Nephron progenitor cell (in vitro differentiated cells): ENCODE measurements at places on chromosomes 11 and 22.

GRCh38 chr11:59025097-59025496, 61.0 kb upstream of the GLYATL1B start:
- DNase-seq, result no peak

GRCh38 chr11:113134626-113135025, 173.4 kb downstream of the NCAM1 start:
- no peak for DNase-seq

GRCh38 chr11:109960831-109961230, 132.4 kb upstream of the ZC3H12C start:
- no peak for DNase-seq

DNA sequence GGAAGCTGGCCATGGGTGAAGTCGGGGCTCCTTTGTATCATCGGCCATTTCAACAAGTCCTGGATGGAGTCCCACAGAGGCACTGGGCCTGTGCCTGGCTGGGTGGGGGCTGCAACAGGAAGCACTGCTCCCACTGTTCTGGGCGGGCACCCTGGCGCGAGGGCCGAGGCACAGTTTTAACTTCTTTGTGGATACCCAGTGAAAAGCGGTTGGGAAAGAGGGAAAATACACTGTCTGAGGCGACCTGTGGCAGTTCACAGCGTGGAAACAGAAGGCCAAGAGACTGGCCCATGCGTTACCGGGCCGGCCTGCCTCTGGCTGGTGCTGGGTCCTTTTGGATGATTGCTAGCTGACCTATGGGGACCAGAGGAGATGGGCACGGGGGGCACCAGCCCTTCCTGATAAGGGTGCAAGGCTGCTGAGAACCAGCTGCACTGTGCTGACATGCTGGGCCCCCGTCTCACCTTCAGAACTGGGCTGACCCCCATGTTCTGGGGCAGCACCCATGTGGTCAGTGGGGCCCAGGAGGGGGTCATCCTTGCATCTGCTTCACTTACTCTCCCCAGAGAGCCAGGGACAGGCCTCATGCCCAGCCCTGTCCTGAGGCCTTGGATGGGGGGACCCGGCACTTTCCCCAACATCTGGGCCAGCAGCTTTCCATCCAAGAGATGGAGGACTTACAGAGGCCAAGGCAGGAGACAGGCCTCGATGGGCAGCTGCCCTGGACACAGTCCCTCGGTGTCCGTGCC, 4.2 kb downstream of the OVOL1 start:
- DNase-seq, result no peak

GRCh38 chr11:71156301-71156700, 96.1 kb downstream of the SHANK2 start:
- DNase-seq, result no peak

DNA sequence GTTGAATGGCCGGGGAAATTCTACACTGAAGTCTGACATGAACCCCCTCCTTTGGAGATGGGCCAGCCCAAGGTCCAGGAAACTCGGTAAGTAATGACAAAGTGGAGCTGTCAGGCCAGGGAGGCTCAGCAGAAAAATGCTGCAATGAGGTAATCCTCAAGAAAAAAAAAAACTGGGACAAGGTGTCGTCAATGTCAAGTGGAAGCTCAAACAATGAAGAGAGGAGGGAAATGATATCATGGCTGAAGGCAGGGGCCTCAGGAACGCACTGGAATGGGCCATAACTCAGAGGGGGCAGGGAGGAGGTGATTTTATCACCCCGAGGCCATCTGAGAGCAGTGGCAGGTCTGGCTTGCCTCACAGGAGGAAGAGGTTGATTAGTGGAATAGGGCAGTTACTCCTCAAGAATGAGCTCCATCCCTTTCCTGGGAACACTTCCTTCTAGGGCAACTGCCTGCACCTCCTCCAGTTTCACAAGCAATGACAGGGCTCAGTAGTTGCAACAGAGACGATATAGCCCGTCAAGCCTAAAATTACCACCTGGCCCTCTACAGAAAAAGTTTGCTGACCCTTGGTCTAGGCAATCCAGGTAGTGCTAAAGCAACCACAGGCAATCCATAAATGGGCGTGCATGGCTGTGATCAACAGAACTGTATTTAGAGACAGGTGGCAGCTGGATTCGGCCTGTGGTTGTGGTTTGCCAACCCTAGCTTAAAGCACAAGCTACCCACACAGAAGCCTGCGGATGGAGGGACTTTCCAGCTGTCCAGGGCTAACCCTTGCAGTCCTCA, 65.2 kb downstream of the FBXO7 start:
- DNase-seq, result no peak

DNA sequence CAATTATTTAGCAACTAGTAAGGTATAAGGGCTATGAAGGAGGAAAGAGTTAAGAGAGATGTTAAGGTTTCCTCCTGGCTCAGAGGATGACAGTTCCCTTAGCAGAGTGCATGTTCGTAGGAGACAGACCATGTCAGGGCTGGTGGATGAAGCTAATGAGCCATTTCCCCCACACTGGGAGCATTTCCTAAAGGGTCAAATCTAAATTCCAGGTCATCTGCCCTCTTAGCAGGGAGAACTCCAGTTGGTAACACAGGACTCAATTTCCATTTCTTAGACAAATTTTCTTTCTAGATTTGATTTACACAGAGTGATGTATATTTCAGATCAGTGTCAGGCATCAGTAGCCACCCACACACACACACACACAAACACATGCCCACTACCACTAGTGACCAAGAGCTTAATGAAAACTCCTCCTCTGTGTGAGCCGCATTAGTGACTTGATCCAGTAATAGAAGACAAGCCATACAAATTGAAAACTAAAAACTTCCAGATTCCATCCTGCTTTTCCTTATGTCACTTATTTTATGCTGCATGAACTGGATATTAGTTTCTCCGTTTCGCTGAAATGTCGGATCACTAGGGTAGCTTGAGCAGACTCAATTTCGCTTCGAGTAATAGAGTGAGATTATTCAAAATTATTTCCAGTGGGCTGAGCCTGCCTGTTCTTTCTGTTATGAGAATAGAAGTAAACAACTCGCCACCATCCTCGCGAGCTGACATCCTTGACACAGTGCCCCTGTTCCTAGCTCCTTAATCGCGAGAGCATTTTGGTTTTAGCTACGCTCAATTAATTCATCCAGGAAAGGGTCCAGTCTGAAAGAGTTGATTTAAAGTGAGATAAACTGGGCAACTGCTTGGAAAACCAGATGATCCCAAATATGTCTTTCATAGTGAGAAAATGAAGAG, 582.6 kb downstream of the SOX6 start:
- no peak for DNase-seq

DNA sequence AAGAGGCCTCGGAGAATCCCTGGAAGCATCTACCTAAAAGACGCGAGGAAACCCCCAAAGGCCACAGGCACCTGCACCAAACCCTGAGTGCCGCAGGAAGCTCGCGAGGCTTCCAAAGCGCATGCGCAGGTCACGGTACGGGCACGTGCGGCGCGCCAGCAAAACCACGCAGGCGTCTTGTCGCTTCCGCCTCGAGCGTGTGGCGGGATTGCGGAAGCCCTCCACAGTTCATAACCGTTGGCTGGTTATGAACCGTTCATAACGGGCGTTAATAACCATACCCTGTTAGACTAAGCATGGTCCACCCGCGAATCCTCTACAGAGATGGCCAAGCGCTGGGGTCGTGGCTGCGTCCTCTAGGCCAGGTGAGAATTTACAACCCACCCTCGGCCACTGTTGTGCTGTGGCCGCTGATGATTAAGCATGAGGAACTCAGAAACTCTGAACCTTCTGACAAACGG, 46.4 kb downstream of the MORC2 start:
- DNase-seq, result no peak

GRCh38 chr22:36775586-36775963, 344 bp downstream of the IFT27 start:
- DNase-seq, result peak; percentile 53

DNA sequence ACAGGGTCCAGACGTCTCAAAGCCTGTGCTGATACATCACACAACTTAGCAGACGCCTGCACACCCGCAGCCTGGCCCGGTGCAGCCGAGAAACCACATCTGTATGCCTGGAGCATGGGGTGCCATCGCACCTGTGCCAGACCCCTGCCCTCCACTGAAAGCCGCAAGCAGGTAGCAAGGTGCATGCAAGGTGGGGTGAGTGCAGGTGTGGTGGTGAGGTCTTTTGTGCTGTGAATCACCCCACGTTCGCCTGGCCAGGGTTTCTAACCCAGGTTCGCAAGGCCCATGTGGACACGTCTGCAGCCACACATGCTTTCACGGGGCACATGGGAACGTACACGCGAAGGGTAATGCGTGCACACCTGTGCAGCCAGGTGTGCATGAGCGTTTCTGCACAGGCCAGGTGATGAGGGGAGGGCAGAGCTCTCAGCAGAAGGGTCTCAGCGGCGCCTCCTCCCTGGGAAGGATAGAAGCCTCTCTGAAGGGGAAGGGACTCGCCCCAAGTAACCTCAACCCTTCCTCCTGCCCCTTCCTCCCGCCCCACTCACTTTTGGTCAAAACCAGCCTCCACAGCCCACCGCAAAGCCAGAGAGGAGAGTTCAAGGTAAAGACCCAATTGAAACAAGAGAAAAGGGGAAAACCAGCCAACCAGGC, 19.5 kb downstream of the CBX7 start:
- DNase-seq, result no peak

GRCh38 chr22:50656122-50657070, 16.2 kb upstream of the SHANK3 start:
- DNase-seq, result no peak

- DNase-seq, result peak; percentile 43
These were observed 561 bp downstream of the PGM2L1 start for GRCh38 chr11:74397501-74398243.

DNA sequence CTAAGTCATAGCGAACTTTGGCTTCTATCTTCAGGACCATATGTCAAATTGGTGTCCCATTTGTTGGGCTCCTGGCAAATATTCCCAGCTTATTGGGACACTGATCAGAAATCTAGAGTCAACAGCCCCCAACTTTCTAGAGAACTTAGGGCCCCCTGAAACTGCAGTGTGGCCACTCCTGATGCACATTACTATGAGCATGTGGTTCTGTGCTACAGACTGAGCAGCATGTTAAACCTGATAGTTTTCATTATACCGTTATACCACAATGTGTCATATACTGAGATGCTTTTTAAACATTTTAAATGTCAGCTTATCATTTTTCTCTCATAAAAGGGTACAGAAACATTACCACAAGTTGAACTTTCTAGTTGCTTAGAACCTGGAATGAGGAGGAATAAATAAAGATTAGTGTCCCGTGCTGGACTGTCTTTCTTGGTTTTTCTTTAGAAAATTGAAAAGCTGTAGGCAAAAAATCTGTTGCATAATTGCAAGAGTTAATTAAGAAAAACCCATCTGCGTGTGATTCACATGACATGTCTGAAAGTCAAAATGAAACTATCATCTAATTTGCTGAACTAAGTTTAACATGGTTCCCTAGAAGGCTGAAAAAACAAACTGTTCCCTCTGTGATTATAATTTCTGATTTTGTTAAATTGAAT, 16.4 kb upstream of the CTSC start:
- no peak for DNase-seq

- DNase-seq, result no peak
These were observed 75.5 kb downstream of the PACSIN2 start for GRCh38 chr22:42939451-42939881.

- DNase-seq, result peak; percentile 40
These were observed 106.8 kb downstream of the ABTB2 start for GRCh38 chr11:34250732-34251588.

DNA sequence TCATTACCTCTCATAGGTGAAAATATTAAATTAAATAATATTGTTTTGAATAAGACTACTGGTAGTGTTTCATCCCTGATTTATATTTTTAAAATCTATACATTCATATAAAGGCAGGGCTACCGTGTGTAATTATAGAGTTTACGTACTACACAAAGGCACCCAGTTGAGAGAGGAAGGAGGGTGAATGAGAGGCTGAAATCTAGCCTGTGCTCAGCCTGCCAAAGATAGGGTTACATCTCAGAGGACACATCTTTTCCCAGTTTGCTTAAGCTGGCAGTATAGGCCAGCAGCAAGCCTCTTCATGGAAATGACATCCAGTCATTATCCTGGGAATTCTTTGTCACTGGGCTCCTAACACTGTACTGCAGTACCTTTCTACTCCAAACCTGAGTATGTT, 7.5 kb upstream of the B3GNT6 start:
- no peak for DNase-seq

DNA sequence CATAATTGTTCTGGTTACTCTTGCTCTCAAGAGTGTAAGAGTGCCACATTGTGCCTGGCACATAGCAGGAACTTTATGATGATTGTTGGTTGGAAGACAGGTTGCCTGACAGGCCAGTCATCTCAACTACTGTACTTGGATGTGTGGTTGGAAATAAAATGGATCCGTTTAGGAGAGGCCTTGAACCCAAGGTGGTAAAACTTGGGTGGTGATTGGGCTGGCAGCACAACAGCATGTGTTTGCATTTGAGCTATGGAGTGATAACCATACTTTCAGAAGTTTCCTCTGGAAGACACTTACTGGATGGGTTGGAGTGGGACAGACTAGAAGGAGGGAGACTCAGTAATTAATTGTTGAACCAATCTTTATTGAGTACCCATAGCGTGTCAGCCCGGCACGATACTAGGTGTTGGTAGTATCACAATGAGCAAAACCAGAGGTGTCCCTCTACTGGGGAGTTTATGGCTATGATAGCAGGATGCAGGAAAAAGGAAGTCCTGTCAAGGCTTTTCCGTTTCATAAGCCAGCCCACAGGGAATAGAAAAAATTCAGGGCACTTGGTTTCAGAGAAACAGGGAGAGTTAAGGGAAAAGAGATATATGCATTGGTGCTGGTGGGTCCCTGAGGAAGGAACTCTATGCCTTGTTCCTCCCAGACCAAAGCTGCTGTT, 3.1 kb upstream of the TMEM109 start:
- no peak for DNase-seq

DNA sequence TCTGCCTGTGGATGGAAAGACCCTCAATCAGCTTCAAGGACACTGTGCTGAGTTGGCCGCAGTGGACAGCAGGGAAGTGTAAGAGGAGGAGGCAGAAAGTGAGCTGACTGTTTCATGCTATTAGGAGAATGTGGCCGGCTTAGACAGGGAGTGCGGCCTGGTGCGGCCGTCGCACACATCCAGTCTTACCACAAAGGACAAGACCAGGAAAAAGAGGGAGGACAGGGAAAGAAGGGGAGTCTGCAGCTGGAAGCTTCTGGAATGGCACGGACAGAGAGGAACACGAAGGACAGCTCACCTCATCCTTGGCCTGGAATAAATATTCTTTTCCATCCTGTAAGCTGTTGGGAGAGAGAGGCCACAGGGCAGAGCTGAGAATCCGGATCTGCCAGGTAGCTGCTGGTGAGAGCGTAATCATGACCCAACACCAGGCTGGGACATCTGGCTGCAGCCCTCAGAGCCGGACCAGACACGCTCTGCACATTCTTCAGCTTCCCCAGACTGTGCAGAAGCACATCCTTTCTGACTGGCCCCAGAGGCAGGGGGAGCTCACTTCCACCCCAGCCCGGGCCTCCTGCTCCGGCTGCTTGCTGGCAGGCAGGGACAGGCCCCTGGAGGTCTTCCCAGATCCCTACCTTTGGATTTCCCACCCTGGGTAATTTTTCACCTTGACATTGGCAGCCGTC, 8.6 kb upstream of the RBM4B start:
- DNase-seq, result no peak

- DNase-seq, result no peak
These were observed 15.9 kb downstream of the CCDC82 start for GRCh38 chr11:96373826-96374225.
